ENCODE measurements at places on chromosomes 1 and 21.

DNA sequence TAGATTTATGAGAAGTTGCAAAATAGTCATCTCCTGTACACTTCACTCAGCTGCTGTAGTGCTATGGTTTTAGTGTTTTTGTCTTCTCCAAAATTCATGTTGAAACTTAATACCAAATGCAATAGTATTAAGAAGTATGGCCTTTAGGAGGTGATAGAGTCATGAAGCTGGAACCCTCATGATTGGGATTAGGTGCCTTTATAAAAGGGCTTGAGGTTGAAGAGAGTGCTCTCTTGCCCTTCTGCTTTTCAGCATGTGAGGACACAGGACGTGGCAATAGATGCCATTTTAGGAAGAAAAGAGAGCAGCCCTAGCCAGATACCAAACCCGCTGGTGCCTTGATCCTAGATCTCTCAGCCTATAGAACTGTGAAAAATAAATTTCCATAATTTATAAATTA lies 87.6 kb downstream of the CTH start:
- DNase-seq = no peak

- no peak for DNase-seq
These were observed 9.4 kb downstream of the TMEM35B start for GRCh38 chr1:34975771-34976170.

DNA sequence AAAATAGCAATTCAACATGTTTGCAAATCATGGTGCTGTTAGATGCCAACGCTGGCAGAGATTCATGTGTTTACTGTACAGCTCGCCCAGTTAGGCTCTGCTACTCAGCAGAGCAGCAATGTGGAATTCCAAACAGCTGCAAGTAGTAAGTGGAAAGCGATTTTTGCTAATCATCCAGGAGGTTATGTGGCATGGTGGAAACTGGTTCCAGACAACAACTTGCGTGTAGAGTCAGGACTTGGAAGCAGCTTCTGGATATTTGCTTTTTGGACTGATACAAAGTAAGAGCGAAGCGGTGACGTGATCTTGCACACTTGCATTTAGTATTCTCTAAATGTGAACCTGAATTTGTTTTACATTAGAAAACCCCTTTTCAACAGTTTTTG lies 27.1 kb upstream of the HHAT start:
- no peak for DNase-seq

DNA sequence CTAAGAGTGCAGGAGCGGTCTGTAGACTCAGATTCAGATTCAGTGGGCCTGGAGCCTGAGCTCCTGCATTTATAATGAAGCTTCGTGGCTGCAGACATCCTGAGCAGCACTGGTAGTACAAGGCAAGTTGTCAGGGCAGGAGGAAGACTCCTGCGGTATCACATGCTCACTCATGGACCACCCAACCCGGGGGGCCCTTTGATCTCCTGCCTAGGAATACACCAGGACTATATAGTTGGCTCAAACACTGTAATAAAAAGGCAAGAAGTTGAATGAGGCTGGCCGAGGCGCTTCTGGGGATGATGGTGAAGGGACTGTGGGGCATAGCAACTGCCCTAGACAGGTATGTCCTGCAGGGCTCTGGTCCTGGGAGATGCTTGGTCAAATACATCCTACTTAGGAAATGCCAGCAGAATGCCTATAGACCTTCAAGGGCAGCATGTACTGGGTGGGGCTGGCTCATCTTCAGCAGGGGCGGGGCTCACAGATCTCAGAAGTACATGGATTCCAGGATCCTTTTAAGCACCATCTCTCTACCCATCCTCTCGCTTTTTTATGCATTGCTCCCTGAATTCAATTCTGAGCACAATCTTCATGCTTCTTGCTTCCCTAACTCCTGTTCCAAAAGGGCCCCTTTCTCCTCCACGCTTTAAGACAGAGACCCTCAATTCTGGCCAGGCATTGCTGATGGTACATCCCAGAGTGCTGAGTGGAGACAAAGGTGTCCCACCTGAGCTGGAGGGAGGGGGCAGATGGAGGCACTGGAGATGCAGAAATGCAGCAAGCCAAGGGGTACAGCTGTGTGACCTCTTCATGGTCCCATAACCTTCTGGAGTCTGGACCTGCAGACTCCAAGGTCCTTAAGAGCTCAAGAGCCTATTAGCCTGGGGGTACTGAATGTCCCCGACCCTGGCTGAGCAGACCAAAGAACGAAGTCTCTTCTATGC lies 2.1 kb upstream of the RAP1GAP start:
- no peak for DNase-seq

DNA sequence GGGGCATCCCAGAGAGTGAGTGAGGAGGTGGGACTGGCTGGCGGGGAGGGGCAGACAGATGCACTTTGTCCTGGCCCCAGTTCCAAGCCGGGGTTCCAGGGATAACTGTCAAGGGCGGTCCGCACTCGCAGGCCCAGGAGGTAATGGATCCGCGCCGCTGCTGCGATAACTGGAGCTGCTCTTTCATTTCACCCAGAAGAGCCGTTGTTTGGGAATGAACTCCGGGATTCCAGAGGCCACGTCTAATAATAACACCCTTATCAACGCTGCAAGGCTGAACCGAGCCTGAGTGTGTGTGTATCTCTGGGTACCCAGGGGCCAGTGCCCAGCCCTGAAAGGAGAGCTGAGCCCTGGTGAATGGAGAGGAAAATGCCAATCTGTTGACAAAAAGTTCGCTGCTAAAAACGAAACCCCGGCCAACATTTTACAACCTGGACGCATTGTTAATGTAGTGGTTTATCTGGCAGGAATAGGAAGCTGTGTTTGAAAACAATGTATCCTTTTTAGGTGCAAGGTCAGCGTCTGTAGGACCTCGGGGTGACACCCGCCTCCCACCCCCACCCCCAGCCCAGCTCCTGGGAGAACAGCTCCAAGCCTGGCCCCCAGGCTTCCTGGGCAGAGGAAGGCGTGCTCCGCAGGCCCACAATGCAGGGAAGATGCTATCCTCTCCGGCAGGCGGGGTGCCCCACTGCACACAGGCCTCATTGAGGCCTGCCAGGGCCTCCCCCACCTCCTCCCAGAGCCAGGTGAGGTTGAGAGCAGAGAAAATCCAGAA lies 119.7 kb downstream of the PROX1 start:
- no peak for DNase-seq

DNA sequence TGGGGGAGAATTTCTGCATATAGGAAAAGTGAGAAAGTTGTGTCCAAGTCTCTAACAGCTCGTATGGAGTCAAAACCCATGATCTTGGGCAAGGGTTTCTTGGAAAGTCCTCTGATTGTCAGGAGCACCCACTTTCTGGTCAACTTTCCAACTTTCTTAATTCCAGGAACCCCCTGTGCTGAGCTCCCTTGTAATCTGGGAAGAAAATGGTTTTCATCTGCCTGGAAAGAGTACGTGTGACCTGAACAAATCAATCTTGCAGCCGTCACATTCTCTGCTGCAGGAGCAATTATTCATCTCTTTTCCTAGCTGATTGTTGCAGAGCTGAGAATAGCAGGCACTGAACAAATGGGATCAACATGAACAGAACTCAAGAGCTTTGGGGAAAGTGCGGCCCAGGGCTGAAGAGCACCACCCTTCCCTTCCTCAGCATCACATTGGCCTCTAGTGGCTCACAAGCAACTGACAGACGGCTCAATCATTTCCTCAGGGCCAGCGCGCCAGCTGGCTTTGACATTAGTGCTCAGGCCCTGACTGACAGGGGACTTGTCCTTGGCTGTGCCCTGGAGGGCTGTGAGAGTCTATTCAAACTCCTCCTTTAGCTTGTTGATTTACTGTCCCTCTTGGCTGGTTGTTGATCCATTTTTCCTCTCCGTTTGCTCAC lies 295.2 kb downstream of the HLX start:
- no peak for DNase-seq

DNA sequence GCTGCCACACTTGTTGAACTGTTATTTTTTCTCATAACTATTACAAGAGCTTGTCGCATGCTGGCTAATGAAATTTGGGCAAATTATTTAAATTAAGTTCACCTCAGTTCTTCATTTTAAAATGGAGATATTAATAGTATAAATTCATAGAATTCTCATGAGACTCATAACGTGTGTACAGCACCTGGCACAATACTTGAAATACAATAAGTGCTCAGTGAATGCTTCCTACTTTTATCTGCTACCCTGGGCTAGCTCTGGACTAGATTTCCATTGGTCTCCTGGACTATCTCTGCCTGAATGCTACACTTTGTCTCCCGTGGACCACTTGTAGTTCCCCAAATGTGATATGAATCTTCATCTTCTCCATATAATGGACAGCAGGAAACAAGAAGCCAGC lies 919 bp downstream of the SLAMF6 start:
- no peak for DNase-seq

DNA sequence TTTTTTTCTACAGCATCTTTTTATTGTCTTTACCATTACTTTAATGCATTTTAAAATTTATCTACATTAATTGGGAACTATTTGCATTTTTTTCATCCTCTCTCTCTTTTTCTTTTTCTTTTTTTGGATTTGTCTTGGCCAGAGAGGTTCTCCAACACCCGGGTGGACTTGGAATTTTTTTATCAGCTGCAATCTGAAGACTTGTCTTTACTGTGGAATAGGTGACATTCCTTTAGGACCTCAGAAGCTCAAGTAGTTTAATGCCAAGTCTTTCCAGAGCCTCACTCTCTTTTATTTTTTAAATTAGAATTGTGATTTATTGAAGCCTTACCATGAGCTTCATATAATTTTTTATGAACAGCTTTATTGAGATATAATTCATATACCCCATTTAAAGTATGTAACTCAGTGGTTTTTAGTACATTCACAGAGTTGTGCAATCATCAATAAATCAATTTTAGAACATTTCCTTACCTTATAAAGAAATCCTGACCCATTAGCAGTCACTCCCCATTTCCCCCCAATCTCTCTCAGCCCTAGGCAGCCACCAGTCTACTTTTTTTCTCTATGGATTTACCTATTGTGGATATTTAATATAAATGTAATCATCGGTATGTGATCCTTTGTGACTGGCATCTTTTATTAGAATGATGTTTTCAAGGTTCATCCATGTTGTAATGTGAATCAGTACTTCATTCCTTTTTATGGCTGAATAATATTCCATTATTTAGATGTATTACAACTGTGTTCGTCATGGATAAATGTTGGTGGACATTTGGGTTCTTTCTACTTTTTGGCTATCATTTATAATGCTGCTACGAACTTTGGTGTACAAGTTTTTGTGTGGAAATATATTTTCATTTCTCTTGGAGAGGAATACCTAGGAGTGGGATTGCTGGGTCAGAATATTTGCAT lies 6.2 kb downstream of the TUFT1 start:
- DNase-seq = no peak

- no peak for DNase-seq
These were observed 160.5 kb downstream of the RASAL2 start for GRCh38 chr1:178254433-178254832.

DNA sequence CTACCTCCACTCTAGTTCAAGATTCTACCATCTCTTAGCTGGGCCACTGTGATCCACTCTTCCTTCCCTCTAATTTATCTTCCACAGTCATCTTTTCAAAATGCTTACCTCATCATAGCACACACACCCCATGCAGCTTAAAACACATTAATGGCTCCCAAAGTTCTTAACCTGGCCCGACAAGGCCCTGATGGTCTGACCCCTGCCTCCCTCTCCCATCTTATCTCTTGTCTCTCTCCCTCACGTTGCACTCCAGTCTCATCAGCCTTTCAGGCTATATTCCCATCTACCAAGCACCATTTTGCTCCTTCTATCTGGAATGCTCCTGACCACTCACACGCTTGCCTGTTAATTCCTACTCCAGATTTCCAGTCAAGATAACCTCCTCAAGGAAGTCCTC lies 2.5 kb upstream of the ZBTB8A start:
- no peak for DNase-seq
